ENCODE measurements at places on chromosomes 1 and 21.

DNA sequence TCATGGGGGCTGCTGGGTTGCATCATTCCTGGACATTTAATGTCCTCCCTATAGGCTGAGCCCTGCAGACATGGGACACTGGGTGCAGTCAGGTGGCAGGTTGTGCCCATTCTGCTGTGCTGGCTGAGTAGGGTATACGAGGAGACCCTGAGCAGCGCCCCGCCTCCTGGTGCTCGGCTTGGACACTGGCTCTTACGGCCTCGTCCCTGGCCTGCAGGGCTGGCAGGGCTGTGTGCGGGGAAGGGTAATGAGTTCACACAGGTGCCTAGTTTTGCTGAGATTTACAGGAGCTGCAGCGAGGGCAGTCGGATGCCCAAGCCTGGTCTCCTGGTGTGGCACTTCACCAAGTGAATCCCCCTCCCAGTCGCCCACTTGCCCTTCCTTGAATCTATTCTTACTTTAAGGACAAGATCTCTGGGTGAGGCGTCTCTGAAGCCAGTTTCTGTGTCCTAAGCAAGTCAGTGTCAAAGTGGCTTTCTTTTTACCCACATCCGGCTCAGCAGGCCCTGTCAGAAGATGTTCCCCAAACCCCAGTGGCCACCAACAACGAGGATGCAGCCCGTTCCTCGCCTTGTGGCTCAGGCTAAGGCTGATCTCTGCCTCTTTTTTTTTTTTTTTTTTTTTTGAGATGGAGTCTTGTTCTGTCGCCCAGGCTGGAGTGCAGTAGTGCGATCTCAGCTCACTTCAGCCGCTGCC, 73.2 kb downstream of the MAN1C1 start:
- H3K27me3 ChIP-seq, result no peaks in the 10 kb centered on the region
- no peaks in the 10 kb centered on the region for H3K4me1 ChIP-seq
- H3K36me3 ChIP-seq, result peaks cover 2% of the 10 kb centered on the region
- no peak for DNase-seq
- no peak overlapping the region for H3K4me3 ChIP-seq

GRCh38 chr1:34587761-34588160, 167.1 kb upstream of the GJB5 start:
- no peak overlapping the region for H3K4me3 ChIP-seq
- H3K36me3 ChIP-seq, result no peaks in the 10 kb centered on the region
- DNase-seq, result no peak
- no peak overlapping the region for H3K27ac ChIP-seq
- no peaks in the 10 kb centered on the region for H3K4me1 ChIP-seq

- H3K36me3 ChIP-seq, result no peaks in the 10 kb centered on the region
- H3K4me1 ChIP-seq, result no peaks in the 10 kb centered on the region
- H3K27ac ChIP-seq, result no peak overlapping the region
- peaks cover 67% of the 10 kb centered on the region for H3K27me3 ChIP-seq
- H3K4me3 ChIP-seq, result no peak overlapping the region
Measured at GRCh38 chr1:42372796-42373195, 7.8 kb upstream of the RIMKLA start.

- peaks cover 17% of the 10 kb centered on the region for H3K4me1 ChIP-seq
- no peaks in the 10 kb centered on the region for H3K27me3 ChIP-seq
- DNase-seq, result no peak
Measured at GRCh38 chr21:44969931-44970755, 30.3 kb downstream of the SLX9 start.

DNA sequence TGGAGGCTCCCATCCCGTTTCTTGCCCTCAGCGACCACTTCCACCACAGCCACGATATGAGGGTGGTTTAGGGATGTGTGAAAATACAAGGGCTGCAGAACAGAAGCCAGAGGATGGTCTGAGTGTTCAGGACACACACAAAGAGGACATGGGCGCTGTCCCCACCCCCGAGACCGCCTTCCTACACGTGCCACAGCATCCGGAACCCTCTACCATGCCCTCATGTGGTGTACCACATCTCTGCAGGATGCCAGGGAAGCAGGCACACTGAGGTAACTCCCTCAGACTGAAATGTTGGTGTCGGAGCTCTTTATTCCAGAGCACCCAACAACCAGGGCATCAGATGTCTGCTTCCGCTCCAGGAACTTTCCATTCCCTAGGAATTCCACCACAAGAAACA, 23.1 kb downstream of the NPHP4 start:
- no peak overlapping the region for H3K27ac ChIP-seq
- peaks cover 1% of the 10 kb centered on the region for H3K36me3 ChIP-seq
- no peak for DNase-seq
- no peak overlapping the region for H3K4me3 ChIP-seq

GRCh38 chr1:98660940-98661543, 479 bp upstream of the SNX7 start:
- DNase-seq, result no peak
- peaks cover 64% of the 10 kb centered on the region for H3K27me3 ChIP-seq
- peaks cover 10% of the 10 kb centered on the region for H3K4me1 ChIP-seq
- no peak overlapping the region for H3K27ac ChIP-seq

- H3K4me1 ChIP-seq, result no peaks in the 10 kb centered on the region
- H3K4me3 ChIP-seq, result no peak overlapping the region
- no peak for DNase-seq
- H3K27me3 ChIP-seq, result no peaks in the 10 kb centered on the region
- peaks cover 2% of the 10 kb centered on the region for H3K36me3 ChIP-seq
Measured at GRCh38 chr21:40706176-40706575, 140.8 kb downstream of the DSCAM start.

DNA sequence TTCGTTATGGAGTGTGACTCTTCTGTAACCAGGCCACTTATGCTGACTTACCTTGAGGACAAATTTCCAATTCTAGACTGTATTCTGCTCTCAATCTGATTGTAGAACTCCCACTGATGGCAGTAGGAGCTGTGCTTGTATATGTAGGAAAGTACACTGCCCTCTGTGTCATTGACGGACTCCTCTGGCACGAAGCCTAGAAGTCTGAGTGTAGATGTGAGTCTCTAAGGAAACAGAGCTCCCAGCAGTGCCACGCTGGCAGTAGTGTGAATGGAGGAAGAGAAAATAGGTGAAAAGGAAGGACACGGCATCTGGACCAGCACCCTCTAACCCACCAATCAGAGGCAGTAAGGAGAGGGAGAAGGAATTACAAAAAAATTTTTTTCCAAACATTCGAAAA, 130.4 kb upstream of the ADGRL2 start:
- no peak for DNase-seq
- no peak overlapping the region for H3K4me3 ChIP-seq
- H3K27me3 ChIP-seq, result no peaks in the 10 kb centered on the region
- H3K4me1 ChIP-seq, result no peaks in the 10 kb centered on the region

GRCh38 chr1:110106013-110106941, 6.0 kb upstream of the UBL4B start:
- H3K27me3 ChIP-seq, result peaks cover 37% of the 10 kb centered on the region
- no peak overlapping the region for H3K27ac ChIP-seq
- peaks cover 2% of the 10 kb centered on the region for H3K36me3 ChIP-seq
- no peaks in the 10 kb centered on the region for H3K4me1 ChIP-seq
- H3K4me3 ChIP-seq, result no peak overlapping the region
- peak; percentile 39 for DNase-seq

- no peak overlapping the region for H3K4me3 ChIP-seq
- peaks cover 43% of the 10 kb centered on the region for H3K27me3 ChIP-seq
- H3K4me1 ChIP-seq, result peaks cover 21% of the 10 kb centered on the region
- H3K36me3 ChIP-seq, result no peaks in the 10 kb centered on the region
Measured at GRCh38 chr1:175150596-175151319, 41.8 kb downstream of the KIAA0040 start.

DNA sequence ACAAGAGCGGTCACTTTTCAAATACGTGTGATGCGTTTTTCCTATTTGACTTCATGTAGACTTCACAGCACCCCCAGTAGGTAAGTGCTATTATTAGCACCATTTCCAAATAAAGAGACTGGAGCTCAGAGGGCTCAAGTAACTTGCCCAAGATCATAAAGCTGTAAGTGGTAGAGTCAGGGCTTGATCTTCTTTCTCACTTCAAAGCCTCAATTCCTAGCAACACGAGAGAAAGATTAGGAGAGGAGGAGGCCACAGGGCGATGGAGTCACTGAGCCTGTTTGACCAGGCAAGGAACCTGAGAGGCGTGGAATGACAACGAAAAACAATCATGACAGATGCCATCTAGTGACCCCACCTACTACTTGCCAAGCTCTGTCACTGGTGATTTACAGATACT, 181.0 kb downstream of the FOXD2 start:
- H3K27me3 ChIP-seq, result peaks cover 30% of the 10 kb centered on the region
- no peak overlapping the region for H3K27ac ChIP-seq
- no peaks in the 10 kb centered on the region for H3K36me3 ChIP-seq
- no peak overlapping the region for H3K4me3 ChIP-seq

DNA sequence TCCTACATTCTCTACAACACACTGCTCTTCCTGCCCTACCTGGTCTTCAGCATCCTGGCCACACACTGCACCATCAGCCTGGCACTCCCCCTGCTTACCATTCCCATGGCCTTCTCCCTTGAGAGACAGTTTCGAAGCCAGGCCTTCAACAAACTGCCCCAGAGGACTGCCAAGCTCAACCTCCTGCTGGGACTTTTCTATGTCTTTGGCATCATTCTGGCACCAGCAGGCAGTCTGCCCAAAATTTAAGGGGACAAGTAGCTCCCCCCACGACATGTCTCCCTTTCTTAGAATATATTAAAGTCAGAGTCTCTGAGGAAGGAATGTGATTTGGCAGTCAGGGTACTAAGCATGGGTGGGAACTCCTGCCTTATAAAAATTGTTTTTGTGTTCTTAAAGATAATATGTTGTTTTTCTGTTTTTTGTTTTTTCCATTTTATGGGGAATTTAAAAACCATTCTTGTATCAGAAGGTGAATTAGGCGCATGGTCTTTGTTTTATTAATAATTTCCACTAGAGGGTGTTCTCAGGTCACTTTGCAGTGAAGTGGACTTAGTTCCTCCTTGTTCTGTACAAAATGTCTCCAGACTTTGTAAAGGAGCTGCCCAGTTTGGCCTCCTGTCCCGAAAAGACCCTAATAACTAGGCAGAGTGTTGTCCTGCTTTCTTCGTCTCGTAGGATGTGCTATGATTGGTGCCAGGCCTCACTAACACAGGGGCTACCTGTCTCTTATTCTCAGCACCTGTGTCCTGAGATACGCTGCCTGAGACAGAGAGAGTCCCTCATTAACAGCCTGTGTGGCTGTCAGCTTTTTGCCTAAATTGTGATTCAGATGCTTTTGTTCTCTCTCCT, 13.1 kb downstream of the UBIAD1 start:
- H3K36me3 ChIP-seq, result peaks cover 36% of the 10 kb centered on the region
- no peak overlapping the region for H3K4me3 ChIP-seq
- H3K27me3 ChIP-seq, result no peaks in the 10 kb centered on the region
- DNase-seq, result no peak
- peak overlapping the region; percentile 6 for H3K27ac ChIP-seq
- H3K4me1 ChIP-seq, result peaks cover 23% of the 10 kb centered on the region

DNA sequence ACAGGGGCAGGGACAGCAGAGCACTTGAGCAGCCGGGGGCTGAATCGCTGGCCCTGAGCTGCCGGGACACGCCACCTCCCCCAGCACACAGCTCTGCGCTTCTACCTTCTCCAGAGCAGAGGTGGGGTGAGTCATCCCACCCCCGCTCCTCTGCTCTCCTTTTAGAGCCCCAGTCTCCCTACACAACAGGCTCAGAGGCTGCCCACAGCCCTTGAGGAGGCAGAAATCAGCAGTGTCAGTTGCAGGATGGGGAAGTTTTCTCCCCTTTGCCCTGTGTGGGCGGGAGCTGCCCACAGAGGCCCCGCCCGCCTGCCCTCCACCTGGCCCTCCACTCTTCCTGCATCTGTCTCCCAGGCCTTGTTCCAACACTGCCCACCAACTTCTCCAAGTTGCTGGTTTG, 94.6 kb downstream of the STUM start:
- no peak for DNase-seq
- H3K27me3 ChIP-seq, result no peaks in the 10 kb centered on the region

- peak overlapping the region; percentile 23 for H3K27ac ChIP-seq
- H3K4me1 ChIP-seq, result peaks cover 16% of the 10 kb centered on the region
- peaks cover 5% of the 10 kb centered on the region for H3K36me3 ChIP-seq
Measured at GRCh38 chr1:173414136-173414535, 63.0 kb upstream of the PRDX6 start.

GRCh38 chr1:35305383-35305782, 36.9 kb downstream of the ZMYM4 start:
- peaks cover 17% of the 10 kb centered on the region for H3K36me3 ChIP-seq
- no peak for DNase-seq
- peaks cover 9% of the 10 kb centered on the region for H3K4me1 ChIP-seq

DNA sequence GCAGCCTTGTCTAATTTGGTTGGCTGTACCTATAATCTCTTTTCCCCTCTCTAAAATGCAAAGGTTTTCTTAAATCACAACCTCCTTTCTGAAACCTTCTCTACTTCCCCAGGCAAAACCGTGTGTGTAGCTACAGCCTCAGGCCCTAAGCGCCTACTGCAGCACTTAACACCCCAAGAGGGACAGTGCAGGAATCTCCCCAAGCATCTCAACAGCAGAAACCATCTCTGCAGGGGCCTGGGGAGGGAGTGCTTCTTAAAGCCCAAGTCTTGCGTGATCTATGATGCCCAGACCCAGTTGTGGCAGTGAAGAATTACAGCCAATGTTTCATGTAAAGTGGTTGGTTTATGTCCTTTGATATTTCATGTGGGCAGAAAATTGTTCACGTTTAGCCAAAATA, 159.3 kb downstream of the DSCAM start:
- H3K4me1 ChIP-seq, result no peaks in the 10 kb centered on the region
- no peak overlapping the region for H3K27ac ChIP-seq
- H3K36me3 ChIP-seq, result peaks cover 2% of the 10 kb centered on the region
- H3K4me3 ChIP-seq, result no peak overlapping the region
- DNase-seq, result no peak
